ENCODE measurements at places on chromosomes 12 and 14.

GRCh38 chr12:88553941-88554658 is 26.2 kb downstream of the KITLG start:
- no peaks in the 10 kb centered on the region for H3K27me3 ChIP-seq
- H3K4me3 ChIP-seq = no peak overlapping the region
- H3K27ac ChIP-seq = no peak overlapping the region
- no peaks in the 10 kb centered on the region for H3K36me3 ChIP-seq
- H3K4me1 ChIP-seq = no peaks in the 10 kb centered on the region

DNA sequence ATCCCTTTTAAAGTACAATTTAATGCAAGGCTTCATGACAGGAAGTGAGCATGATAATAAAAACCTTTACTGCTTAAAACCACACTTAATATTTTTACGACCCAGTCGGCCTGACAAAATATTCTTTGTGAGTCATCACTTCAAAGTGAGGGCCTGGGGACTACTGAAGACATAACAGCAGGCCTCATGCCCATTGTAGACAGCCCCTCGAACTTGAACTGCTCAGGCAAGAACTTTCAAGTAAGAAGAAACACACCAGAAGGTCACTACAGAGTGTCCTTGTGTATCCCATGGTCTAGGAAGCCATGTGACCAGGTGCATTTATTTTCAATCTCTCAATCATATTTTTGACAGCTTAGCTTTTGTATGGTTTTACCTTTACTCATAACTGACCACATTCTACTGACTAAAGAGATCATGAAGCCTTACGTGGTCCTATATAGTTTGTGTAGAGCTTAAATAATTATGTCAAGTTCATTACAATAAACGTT is 61.4 kb upstream of the MANSC4 start:
- DNase-seq = no peak
- H3K27me3 ChIP-seq = no peaks in the 10 kb centered on the region
- H3K27ac ChIP-seq = no peak overlapping the region
- no peak overlapping the region for H3K4me3 ChIP-seq
- no peaks in the 10 kb centered on the region for H3K4me1 ChIP-seq

DNA sequence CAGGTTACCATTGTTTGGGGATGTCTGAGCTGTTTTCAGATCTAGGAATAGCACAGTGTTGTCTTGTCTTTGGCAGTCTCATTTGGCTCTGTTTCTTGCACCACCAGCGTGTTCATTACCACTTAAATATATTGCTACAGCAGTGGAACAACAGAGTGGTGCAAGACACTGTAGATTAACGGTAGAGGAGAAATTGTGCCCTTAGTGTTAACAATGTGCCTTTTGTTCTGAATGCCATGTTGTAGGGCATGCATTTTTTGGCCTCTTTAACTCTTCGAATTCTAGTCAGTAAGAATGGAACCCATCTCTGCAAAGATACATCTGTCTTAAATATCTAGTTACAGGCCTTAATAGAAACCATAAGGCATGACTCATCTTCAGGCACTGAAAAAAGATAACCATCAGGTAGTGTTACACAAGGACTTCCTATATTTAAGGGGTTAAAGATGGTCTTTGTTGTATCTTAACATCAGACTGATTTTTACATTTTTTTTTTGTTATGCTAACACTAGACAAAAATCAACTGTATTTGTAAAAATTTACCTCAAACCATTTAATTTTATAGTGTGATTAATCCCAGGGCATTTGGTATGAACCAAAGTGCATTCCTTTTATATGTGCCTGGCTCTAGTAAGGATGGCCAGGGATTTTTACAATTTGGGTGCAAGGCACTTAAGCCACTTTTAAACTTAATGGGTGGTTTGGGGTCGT is 12.9 kb downstream of the DYRK2 start:
- DNase-seq = no peak
- peaks cover 91% of the 10 kb centered on the region for H3K4me1 ChIP-seq
- H3K36me3 ChIP-seq = peaks cover 18% of the 10 kb centered on the region
- H3K27ac ChIP-seq = no peak overlapping the region
- no peak overlapping the region for H3K4me3 ChIP-seq

GRCh38 chr12:3446235-3446634 is 44.8 kb upstream of the PRMT8 start:
- no peak for DNase-seq
- H3K36me3 ChIP-seq = no peaks in the 10 kb centered on the region
- H3K27ac ChIP-seq = no peak overlapping the region
- H3K4me1 ChIP-seq = no peaks in the 10 kb centered on the region
- H3K4me3 ChIP-seq = no peak overlapping the region
